ENCODE measurements at places on chromosomes 5 and 9. TPM values are rescaled to one million over a fixed set of nuclear protein-coding genes. Genes with fewer than 3 reads are reported as not detected.

DNA sequence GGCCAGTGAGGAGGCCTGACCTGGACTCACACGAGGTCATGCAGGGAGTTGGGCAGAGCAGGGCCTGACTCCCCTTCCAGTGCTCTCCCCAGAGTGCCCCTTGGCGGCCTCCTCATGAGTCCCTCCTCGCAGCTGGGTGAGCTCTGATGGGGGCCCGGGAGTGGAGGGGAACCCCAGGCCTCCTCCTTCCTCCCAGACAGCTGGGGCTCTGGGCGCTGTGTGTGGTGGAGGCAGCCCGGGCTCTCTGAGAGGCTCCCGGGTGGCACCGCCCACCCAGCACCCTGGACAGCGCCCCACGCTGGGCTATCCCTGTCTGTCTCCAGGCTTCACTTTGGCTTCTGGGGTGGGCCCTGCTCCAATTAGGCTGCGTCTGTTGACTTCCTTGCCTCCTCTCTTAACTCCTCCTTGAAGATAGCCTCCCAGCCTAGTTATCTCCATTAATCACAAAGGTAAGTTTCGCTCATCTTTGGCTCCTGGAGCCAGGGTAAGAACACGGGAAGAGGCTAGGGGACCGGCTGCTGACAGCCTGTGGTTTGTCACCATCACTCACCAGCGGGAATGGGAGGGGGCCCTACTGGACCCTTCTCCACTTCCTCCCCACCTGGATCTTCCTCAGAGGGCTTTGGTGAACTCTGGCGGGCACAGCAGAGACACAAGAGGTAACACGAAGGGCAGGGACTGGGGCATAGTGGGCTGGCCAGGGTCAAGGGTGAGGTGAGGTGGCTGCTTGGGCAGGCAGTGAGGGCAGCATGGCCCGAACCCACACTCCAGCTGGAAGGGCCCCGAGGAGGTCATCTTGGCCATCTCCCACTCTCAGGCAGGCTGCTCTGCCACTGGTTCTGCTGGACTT, 13.1 kb downstream of the PSD2 start:
- H3K27me3 ChIP-seq, result no peaks in the 10 kb centered on the region
- peak; percentile 50 for DNase-seq
- no peak overlapping the region for H3K27ac ChIP-seq
- no peaks in the 10 kb centered on the region for H3K4me1 ChIP-seq
- H3K36me3 ChIP-seq, result no peaks in the 10 kb centered on the region

Gene CENPH
- polyA plus RNA-seq, result 4.6 TPM

GRCh38 chr5:25094219-25094618, 449.4 kb upstream of the CDH10 start:
- H3K27ac ChIP-seq, result no peak overlapping the region
- H3K4me3 ChIP-seq, result no peak overlapping the region
- H3K27me3 ChIP-seq, result no peaks in the 10 kb centered on the region
- no peaks in the 10 kb centered on the region for H3K4me1 ChIP-seq
- no peak for DNase-seq

DNA sequence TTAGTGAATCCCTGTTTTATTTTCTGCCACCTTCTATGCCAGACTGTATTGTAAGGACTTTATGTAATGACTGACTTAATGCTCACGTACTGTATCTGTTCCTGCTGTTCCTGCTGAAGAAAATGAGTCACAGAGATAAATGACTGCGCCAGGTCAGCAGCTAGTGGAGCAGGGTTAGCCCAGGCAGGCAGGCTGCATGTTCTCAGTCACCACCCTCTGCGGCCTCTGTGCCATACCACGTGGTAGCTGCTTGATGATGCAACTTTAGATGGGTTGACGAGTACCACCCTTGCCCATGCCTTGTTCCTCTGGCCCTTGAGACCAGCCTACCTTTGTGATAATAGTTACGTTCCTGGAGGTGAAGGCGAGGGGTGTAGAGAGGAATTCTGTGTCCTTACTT, 161.9 kb downstream of the TRIO start:
- H3K4me1 ChIP-seq, result no peaks in the 10 kb centered on the region
- no peak for DNase-seq
- peaks cover 4% of the 10 kb centered on the region for H3K36me3 ChIP-seq
- H3K4me3 ChIP-seq, result no peak overlapping the region
- no peaks in the 10 kb centered on the region for H3K27me3 ChIP-seq

Gene WDR31
- 2.5 TPM for polyA plus RNA-seq

Gene EIF4E1B
- polyA plus RNA-seq, result not detected

DNA sequence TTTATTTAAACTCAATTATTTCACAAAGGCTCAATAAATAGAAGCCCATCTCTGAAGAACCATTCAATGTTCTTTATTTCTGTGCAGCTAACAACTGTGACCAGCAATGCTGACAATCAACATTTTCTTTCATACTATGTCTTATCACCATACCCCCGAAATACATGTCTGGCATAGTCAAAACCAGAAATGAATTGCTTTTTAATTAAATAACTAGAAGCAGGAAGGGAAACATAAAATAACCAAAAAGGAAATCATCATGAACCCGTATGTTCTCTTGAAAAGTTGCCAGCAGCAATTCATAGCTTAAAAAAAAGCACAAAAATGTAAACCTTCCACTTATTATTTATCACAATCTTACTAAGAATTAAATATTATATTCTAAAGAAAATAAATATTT, 212.4 kb downstream of the TMEM232 start:
- no peak overlapping the region for H3K27ac ChIP-seq
- H3K4me3 ChIP-seq, result no peak overlapping the region
- H3K36me3 ChIP-seq, result no peaks in the 10 kb centered on the region
- DNase-seq, result no peak
- no peaks in the 10 kb centered on the region for H3K27me3 ChIP-seq

Gene KIF24
- polyA plus RNA-seq, result 1.5 TPM

DNA sequence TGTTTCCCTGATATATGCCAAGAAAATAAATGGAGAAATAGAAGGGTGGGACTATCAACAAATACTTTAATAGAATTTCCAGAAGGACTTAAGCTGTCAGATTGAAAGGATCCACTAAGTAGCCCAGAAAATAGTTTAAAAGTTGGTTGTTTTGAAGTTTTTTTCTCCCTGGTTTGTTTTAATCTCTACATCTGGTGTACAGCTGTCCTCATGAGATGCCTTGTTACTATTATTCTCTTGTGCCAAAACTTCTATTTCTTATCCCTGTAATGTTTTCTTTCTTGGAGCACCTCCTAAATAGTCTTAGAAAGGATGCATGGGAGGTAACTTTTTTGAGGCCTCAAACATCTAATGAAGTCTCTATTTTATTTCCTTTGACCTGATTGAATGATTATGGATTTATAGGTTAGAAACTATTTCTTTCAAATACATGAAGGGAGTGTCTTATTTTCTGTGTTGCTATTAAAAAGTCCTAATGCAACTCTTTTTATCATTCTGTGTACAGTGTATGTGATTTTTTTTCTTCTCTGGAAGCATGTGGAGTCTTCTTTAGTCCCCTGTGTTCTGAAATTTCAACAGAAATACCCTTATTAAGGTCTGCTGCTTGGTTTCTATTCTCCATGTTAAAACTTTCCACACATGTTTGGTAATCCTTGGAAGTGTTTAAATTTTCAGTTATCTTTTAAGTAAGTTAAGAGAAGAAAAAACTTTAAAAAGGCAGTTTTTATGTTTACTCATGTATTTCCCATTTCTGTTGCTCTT, 140.0 kb upstream of the CDKN2B start:
- no peaks in the 10 kb centered on the region for H3K36me3 ChIP-seq
- no peak for DNase-seq
- no peak overlapping the region for H3K27ac ChIP-seq

DNA sequence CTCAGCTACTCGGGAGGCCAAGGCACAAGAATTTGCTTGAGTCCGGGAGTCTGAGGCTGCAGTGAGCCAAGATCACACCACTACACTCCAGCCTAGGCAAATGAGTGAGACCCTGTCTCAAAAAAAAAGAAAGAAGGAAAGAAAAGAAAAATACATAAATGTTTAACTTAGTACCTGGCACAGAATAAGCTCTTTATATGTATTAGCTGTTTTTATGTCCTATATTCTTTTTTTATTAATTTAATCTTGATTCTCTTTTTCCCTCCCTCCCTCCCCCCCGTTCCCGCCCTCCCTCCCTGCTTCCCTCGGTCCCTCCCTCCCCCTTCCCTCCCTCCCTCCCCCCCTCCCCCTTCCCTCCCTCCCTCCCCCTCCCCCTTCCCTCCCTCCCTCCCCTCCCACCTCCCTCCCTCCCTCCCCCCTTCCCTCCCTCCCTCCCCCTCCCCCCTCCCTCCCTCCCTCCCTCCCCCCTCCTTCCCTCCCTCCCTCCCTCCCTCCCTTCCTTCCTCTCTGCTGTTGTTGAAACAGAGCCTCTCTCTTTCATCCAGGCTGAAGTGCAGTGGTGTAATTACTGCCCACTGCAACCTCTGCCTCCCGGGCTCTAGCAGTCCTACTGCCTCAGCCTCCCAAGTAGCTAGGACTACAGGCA, 135.8 kb upstream of the GRHPR start:
- no peak overlapping the region for H3K4me3 ChIP-seq
- H3K4me1 ChIP-seq, result no peaks in the 10 kb centered on the region
- DNase-seq, result no peak
- H3K36me3 ChIP-seq, result no peaks in the 10 kb centered on the region
- no peak overlapping the region for H3K27ac ChIP-seq

Gene DNAH5
- polyA plus RNA-seq, result not detected

DNA sequence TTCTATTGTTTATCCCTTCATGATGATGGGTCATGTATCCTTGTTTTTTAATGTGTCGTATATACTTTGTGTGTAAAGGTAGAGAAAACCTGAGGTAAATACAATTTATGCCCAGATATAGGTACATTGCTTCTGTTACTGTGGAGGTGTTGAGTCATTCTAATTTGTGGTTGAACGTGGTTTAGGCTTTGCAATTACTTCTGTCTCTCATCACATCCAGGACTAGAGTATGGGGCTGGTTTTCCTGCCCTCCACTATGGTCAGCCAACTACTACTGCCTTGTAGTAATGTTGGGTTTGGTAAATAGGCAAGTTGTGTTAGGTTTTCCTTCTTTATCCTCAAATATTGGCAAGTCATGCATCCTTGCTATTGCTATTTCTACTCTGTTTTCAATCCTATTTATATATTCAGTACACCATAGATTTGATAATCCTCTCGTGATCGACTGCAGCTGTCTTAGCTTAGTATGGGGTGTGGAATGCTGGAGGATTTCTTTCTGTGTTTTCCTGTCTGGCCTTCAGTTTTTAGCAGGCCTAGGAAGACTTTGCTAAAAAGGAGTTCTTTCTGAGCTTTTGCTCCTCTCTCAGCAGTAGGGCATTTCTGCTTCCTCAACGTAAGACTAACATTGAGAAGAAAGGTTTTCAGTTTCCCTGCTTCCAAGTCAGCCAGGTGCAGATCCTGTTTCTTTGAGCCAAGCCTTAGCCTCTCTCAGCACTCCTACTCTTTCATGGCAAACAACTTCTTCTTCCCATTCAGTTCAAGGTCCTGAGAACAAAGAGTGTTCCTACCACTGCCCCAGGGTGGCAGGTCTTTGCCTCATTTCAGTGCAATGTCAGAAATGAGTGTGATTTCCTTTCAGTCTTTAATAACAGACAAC, 844.4 kb upstream of the CDH18 start:
- H3K4me3 ChIP-seq, result no peak overlapping the region
- no peak overlapping the region for H3K27ac ChIP-seq
- H3K36me3 ChIP-seq, result no peaks in the 10 kb centered on the region
- H3K27me3 ChIP-seq, result no peaks in the 10 kb centered on the region
- peak; percentile 0 for DNase-seq
- H3K4me1 ChIP-seq, result no peaks in the 10 kb centered on the region

Gene REEP2
- 2.2 TPM for polyA plus RNA-seq

DNA sequence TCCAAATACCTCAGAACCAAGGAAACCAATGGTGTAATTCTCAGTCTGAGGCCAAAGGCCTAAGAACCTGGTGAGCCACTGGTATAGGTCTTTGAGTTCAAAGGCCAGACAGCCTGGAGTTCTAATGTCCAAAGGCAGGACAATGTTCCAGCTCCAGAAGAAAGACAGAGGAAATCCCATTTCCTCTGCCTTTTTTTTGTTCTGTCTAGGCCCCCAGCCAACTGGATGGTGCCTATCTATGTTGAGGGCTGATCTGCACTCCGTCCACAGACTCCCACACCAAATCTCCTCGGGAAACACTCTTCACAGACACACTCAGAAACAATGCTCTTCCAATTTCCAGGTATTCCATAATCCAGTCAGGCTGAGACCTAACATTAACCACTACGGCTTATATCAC, 30.1 kb downstream of the FNIP1 start:
- H3K4me1 ChIP-seq, result no peaks in the 10 kb centered on the region
- H3K36me3 ChIP-seq, result peaks cover 4% of the 10 kb centered on the region
- no peaks in the 10 kb centered on the region for H3K27me3 ChIP-seq
- DNase-seq, result no peak

- no peaks in the 10 kb centered on the region for H3K27me3 ChIP-seq
- peak overlapping the region; percentile 68 for H3K27ac ChIP-seq
- no peak overlapping the region for H3K4me3 ChIP-seq
- H3K36me3 ChIP-seq, result no peaks in the 10 kb centered on the region
- DNase-seq, result peak; percentile 81
These were observed 25.9 kb upstream of the TXN start for GRCh38 chr9:110282018-110282738.

DNA sequence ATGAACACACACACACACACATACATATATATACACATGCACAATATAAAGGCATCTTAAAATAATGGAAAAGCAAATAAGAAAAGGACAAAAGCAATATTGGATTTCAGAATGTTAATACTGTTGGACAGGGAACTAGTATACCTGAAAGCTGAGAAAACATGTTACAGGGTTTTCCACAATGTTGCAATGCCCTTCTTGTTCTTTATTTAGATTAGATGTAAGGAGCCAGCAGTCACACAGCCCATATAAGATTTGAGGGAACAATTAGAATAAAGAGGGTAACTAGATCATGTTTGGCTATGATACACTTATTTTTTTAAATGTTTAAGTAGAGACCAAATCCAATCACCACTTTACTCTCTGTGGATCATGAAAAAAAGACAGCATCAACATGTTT, 61.7 kb downstream of the SH3TC2 start:
- no peak overlapping the region for H3K4me3 ChIP-seq
- no peaks in the 10 kb centered on the region for H3K27me3 ChIP-seq
- peaks cover 23% of the 10 kb centered on the region for H3K4me1 ChIP-seq
- DNase-seq, result no peak

Gene GABRB2
- polyA plus RNA-seq, result 1.1 TPM

Gene PCDHGB5
- polyA plus RNA-seq, result not detected

All from small intestine (tissue), 16 donors.